ENCODE measurements at places on chromosomes 5 and 9. TPM values are rescaled to one million over a fixed set of nuclear protein-coding genes. Genes with fewer than 3 reads are reported as not detected.

GRCh38 chr9:27487927-27488326 lies 36.2 kb upstream of the IFNK start:
- DNase-seq, result no peak

DNA sequence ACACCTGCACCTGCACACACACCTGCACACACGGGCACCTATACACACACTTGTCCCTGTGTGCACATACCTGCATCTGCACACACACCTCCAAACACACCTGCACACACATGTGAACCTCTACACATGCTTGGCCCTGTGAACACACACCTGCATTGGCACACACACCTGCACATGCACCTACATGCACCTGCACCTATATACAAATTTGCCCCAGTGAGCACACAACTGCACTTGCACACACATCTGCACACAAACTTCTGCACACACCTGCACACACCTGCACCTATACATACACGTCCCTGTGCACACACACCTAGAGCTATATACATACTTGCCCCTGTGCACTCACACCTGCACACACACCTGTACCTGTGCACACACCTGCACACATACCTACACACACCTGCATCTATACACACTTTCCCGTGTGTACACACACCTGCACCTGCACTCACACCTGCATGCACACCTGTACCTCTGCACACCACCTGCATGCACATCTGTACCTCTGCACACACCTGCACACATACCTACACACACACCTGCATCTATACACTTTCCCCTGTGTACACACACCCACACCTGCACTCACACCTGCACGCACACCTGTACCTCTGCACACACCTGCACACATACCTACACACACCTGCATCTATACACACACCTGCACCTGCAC lies 21.5 kb upstream of the LPCAT1 start:
- no peak for DNase-seq

- peak; percentile 68 for DNase-seq
Measured at GRCh38 chr5:179336126-179336870, 9.0 kb downstream of the ADAMTS2 start.

DNA sequence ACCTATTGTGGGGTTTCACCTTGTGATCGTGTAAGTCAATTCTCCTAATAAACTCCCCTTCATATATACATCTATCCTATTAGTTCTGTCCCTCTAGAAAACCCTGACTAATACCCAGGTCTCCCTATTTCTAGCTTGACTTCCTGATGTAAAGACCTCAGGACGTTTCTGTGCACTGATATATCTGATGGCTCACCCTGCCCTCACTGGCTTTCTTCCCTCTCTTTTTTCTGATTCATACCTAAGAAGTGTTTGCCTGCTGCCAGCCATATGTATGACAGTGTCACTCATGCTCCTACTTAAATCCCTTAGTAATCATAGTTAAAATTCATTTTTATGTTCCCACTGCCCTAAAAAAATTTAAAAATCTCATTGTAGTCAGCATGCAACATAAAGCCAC lies 124.8 kb upstream of the CCNG1 start:
- no peak for DNase-seq

- DNase-seq, result no peak
Measured at GRCh38 chr9:18614651-18615050, 140.7 kb downstream of the ADAMTSL1 start.

- DNase-seq, result no peak
Measured at GRCh38 chr9:78898234-78898633, 601.3 kb downstream of the PSAT1 start.

- DNase-seq, result no peak
Measured at GRCh38 chr9:13750061-13750460, 470.6 kb upstream of the MPDZ start.

GRCh38 chr9:79639354-79639753 lies 67.6 kb downstream of the TLE4 start:
- DNase-seq, result no peak

PANK3 gene
- total RNA-seq, result 66.0 TPM

All from spinal cord (tissue), 10 donors.